Lower lobe of right lung (tissue), 2 donors: ENCODE measurements at places on chromosomes 7 and 10. TPM values are rescaled to one million over a fixed set of nuclear protein-coding genes. Genes with fewer than 3 reads are reported as not detected.

DNA sequence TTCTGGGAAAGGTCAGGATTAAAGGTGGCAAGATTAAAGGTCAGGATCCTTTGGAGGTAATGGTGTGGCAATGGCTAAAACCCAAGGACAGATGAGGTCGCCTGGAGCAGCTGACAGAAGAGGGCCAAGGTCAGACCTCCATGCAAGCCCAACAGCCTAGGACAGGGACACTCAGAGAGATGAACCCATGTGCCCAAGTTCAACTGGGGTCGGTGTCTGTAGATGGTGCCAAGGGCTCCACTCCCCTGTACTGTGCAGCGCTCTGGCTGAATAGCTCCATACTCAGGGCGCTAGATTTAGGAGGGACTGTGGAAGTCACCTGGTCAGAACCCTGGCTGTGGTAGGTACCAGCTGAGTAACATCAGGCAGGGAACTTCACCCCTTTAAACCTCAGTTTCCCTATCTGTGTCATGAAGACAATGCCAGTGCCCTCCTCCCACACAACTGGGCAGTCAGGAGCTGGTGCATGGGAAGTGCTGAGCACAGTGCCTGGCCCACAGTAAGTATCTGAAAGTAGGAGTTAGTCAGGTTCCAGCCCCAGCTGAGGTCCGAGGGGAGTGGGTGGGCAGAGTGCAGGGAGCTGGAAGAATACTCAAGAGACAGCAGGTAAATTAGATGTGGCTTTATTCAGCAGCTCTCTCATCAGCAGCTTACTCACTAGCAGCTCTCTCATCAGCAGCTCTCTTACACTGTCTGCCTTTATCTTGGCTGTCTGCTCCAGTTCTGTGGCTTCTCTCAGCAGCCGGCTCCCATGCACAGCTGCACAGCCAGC, 327.1 kb downstream of the GLRX3 start:
- DNase-seq = no peak

DNA sequence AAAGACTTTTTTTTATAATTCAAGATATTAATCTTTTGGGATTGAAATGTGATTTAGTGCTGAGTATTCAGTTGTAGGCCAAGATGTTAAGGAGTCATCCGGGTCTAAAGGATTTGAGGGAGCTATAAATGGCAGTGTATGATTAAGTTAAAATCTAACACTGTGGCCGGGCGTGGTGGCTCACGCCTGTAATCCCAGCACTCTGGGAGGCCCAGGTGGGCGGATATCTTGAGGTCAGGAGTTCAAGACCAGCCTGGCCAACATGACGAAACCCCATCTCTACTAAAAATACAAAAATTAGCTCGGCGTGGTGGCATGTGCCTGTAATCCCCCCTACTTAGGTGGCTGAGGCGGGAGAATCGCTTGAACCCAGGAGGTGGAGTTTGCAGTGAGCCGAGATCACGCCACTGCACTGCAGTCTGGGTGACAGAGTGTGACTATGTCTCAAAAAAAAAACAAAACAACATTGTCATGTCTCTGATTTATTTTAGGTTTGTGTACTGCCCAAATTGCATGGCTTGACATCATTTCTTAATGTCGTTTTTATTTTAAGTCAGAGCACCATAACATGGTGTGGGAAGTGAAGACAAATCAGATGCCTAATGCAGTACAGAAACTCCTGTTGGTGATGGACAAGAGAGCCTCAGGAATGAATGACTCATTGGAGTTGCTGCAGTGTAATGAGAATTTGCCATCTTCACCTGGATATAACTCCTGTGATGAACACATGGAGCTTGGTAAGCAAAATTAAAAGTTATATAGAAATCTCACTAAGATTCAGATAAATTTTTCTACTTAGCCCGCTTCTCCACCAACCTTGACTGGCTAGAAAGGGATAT, 10.7 kb downstream of the HBP1 start:
- DNase-seq = no peak

DNA sequence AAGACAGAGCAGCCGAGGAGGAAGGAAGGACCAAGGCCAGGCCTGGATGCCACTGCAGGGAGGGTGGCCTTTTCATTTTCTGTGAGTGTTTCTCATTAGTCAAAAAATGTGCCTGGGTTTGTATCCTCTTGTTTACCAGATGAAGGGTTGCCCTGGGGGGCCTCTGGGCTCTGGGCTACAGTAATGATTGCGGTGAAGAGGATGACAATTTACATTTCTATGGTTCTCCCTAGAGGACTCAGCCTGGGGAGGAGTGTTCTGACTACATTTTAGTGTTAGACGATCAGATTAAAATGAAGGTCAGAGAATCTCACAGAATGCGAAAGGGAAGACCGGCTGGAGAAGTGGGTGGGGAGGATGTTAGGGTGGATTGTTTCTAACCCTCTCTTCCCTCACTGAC, 108.0 kb upstream of the KMT2C start:
- DNase-seq = no peak

- DNase-seq = no peak
Observed at GRCh38 chr10:97704341-97704740, 9.2 kb upstream of the MARVELD1 start.

GRCh38 chr7:128266883-128267594, 26.0 kb downstream of the LEP start:
- DNase-seq = no peak

PPP1R17 gene
- not detected for total RNA-seq

DNA sequence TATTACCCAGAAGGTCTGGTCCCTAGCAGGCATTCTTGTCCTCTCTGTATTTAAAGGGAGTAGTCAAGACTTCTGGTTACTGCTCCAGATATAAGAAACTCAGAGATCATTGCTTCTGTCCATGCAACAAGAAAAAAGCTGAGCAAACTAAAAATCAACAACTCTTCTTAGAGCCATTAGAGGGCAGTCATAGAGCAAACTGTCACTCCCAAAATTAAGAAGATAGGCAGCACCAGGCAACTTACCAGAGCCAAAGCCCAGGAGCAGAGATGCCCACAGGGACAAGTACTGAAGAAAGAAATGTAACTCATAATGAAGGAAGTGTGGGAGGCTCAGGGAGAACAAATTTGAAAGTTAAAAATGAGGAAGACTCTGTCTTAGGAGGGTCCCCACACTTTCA, 472.9 kb upstream of the COBL start:
- no peak for DNase-seq

DNAJC12 gene
- 1.5 TPM for total RNA-seq

- no peak for DNase-seq
Observed at GRCh38 chr7:51121036-51121790, 195.4 kb downstream of the COBL start.

DNA sequence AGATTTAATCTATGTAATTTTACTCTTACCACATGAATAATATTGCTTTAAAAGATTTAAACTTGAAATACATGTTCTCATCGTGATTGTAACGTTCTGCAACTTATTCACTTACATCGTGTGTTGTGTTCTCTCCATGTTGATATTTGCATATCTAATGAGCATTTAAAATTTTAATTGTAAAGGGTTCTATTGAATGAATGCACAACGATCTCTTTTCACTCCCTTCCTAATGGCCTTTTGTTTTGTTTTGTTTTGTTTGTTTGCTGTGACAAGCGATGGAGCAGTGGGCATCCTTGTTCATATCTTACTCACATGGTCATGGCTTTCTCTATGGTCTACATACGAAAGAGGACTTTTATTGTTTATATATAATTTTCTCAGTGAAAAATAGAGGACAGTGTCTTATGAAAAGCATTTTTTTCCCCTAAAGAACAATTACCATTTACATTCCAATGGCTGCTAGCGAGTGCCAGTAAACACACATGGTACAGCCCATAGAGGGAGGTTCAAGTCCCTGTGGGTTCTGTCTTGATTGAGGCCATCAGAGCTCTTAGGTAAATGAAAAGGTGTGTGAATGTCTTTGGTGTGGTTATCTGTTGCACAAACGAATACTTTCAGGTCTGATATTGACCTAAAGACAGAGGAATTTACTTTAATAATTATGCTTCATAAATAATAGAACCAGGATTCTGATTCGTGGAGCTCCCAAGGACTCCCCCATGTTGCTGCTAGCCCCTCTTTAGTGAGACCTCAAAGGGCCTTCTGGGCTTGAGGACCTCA, 32.4 kb downstream of the BTBD16 start:
- no peak for DNase-seq

DNA sequence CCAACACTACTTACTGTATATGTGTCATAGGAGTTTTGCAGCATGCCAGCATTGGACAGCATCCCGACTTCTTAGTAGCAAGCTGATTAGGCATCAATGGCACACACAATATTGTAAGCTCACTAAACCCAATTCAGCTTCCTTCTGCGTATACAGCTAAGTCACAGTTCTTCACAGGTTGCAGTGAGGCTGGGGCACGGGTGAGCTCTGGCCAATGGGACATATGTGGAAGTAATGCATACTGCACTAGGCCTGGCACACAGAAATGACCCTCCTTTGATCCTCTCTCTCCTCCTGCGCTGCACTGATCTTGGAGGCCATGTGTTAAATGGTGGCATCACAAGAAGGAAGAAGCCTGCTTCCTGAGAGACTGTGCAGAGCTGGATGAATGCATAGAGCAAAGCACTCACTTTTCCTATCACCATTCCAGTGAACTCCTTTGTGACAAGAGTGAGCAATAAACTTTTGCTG, 11.9 kb downstream of the RAB11FIP2 start:
- peak; percentile 49 for DNase-seq

DNA sequence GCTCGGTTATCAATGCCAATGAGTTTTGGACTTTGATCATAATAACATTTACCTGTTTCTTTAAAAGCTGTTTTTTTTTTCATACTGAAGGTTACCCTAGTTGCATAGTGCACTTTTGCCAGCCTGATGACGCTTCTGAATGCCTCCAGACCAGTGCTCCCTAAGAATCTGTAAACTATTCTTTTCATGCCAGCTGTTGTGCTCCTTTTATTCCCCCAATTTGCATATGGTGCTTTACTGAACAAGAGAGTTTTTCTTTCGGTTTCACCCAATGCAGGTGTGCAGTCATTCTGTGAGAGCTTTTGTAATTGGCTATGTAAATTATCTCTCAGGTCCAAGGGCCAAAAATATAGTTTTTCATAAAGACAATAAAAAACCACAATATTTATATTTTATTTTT, 48.1 kb upstream of the GLCCI1 start:
- DNase-seq = no peak
